B cell (primary cell): ENCODE measurements at places on chromosomes 6 and 20.

DNA sequence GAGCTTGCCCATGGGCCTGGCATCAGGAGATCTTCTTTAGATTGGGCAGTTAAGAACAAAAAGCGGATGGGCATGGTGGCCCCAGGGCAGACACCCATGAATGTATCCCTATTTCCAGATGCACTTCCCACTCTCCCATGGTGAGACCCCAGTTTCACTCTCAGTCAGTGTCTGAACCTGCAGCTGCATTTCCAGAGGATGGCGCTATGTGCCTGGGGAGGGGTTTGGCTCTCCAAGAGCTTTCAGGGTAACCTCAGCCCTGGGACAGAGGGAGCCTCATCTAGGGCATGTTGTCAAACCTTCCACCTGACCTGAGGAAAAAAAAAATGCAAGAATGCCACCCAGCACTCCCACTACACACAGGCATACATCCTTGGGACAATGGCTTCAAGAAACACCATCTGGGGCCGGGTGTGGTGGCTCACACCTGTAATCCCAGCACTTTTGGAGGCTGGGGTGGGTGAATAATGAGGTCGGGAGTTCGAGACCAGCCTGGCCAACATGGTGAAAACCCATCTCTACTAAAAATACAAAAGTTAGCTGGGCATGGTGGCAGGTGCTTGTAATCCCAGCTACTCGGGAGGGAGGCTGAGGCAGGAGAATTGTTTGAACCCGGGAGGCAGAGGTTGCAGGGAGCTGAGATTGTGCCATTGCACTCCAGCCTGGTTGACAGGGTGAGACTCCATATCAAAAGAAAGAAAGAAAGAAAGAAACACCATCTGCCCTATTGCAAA lies 1.9 kb downstream of the CST9L start:
- DNase-seq: no peak

DNA sequence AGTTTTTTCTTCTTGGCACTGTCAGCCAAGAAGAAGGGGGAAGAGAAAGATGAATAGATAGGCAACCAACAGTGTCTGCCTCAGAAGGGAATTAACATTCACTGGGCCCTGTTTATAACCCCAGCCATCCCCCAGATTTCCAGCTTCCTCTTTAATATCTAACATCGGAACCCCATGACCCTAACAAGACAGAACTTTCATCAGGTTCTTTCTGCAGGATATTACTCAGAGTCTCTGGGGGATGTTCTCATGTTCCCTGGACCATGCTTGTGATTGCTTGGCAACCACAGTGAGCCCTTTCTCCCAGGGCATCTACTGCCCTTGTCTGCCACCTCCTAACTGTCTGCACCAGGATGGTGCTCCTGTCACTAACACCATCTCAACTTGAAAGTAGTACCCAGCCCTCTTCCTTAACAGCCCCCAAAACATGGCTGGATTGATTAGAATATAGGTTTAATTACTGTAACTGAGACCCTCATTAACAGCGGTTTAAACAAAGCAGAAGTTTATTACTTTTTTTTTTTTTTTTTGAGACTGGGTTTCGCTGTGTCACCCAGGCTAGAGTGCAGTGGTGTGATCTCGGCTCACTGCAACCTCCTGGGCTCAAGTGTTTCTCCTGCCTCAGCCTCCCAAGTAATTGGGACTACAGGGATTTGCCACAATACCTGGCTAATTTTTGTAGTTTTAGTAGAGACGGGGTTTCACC lies 12.0 kb upstream of the PTPN1 start:
- peak; percentile 73 for DNase-seq

DNA sequence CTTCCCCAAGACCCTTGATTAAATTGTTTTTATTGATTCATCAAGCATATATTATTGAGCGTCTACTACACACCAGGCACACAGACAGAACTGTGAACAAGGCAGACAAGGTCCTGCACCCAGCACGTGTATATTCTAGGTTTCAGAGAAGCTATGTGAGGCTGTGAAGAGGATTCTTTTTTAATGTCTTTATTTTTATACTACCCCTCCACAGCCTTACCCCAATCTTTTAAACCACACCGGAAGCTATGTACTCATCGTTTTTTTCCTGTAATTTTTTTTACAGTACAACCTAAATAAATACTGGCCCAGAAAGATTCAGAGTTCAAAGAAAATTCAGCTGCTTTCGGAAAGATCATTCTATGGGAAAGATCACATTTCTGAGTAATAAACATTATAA lies 10.0 kb downstream of the SGK1 start:
- DNase-seq: no peak

- DNase-seq: peak; percentile 66
Observed at GRCh38 chr20:4973330-4974097, 27.8 kb downstream of the SLC23A2 start.

DNA sequence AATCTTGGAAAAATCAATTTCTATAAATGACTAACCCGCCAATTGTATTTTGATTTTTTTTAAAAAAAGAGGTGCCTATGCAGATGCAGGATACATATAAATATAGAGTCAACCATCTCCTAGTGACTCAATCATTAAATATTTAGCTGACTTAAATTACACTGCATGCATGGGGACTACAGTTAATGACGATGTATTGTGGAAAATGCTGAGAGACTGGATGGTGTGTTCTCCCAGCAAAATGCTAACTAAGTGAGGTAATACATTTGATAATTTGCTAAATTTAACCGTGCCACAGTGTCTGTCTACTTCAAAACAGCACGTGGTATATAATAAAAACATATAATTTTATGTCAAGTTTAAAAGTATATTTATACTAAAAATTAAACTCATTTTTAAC lies 341.6 kb downstream of the PRKN start:
- no peak for DNase-seq

DNA sequence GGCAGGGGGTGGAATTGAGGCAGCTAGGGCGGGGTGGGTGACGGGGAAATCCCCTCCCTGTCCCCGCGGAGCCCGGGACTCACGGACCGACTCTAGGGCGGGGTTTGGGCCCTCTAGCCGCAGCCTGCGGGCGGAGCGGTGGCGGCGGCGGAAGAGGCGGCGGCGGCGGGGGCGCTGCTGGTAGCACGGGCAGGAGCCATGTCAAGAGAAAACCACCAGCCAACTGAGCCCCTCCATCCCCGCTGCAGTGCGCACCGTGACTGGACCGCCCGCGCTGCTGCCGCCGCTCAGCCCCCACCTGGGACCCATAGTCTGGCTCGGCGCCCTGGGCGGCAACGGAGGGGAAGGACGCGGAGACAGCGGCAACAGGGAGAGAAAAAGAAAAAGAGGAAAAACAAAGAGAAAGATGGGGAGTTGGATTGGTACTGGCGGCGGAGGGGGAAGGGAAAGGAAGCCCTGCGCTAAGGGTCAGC lies 1.2 kb upstream of the C6orf62 start:
- peak; percentile 89 for DNase-seq

- peak; percentile 62 for DNase-seq
Observed at GRCh38 chr6:28207510-28208110, 17.5 kb upstream of the ZSCAN9 start.

- DNase-seq: no peak
Observed at GRCh38 chr20:45405571-45406259, 2.4 kb upstream of the DBNDD2 start.

DNA sequence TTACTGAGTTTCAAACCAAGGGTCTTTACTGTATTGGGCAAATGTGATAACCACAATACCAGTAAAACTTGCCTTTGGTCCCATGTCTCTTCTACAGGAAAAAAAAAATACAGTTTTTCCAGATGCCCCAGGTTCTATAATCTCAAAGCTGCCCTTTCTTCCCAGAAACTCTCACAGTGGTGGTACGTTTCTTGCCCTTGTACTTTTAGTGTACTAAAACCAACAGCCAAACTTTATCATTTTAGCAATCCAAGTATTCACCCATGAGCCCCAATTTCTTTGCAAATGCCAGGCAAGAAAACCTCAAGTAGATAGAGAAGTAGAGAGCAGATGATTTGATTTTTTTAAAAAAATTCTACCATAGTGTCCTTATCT lies 157.8 kb downstream of the OR2B2 start:
- no peak for DNase-seq

DNA sequence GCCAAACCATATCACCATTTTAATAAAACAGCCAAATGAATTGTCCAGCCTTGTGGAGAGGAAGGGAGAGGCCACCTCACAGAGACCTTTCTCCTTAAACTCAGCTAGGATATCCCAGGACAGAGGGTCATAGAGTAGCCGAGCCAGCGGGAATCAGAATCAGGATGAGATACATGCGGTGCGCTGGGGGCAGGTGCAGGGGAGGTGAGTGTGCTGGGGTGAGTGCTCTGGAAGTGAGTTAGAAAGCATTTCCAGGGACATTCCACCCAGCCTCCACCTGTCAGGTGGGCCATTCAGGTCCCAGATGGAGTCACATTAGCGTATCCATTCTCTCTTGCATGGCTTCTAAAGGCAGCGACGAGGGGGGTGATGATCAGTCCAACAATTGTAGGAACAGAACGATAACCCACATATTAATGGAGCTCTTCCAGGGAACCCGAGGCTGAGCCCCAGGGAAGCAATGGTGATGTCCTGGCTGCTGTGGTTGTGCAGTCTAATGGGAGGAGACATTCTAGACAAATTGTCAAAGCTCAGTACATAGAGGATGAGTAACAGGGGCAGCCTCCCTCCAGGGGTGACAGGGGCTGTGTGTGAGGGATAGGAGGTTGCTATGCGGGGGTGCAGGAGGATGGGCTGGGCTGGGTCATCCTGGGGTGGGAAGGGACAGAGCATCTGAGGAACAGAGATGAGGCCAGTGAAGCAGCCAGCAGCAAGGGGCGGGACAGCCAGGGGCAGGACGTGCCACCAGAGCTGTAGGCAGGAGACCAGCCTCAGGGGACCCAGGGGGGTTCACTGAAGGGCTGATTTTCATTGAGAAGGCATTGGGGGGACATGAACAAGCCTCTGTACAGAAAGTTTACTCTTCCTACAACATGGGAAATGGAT lies 88.7 kb upstream of the FRMD1 start:
- DNase-seq: no peak

DNA sequence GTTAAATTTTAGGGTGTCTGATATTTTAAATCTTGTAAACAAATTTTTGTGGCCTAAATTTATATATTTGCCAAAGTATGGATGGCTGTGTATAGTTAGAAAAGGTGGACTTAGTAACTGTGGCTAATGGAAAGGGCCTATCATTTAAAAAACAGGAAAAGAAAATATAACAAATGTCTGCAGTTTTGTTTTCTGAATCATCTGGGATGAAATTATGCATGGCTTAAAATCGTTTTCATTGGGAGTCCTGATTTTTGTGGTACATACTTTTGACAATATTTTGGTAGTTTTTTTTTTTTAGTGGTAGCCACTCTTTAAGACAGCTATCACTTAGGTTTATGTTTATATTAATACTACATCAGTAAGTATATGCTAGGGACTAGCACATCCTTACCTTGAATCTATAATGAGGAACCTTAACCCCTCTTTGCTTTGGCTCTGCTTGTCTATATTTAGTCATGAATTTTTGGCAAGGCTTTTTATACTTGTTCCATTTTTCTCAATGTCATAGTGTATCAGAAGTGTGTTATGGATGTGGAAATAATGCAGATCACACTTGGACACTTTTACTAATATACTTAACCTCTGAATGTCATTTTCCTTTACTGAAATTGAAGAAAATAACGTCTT lies 5.6 kb downstream of the ARID1B start:
- no peak for DNase-seq

DNA sequence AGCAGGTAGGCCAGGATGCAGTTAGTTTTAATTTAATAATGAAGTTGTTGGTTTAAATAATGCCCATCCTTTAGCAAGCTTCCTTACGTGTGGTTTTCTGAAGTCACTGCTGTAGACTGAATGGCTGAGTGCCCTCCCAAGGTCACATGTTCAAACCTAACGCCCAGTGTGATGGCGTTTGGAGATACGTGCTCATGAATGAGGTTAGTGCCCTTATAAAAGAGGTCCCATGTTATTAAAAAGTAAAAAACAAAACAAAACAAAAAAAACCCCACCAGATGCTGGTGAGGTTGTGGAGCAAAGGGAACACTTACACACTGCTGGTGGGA lies 16.3 kb downstream of the LRP11 start:
- no peak for DNase-seq

GRCh38 chr6:133704371-133704770 lies 184.5 kb upstream of the TCF21 start:
- no peak for DNase-seq

GRCh38 chr6:103335412-103335811 lies 1524.3 kb downstream of the HACE1 start:
- DNase-seq: no peak

DNA sequence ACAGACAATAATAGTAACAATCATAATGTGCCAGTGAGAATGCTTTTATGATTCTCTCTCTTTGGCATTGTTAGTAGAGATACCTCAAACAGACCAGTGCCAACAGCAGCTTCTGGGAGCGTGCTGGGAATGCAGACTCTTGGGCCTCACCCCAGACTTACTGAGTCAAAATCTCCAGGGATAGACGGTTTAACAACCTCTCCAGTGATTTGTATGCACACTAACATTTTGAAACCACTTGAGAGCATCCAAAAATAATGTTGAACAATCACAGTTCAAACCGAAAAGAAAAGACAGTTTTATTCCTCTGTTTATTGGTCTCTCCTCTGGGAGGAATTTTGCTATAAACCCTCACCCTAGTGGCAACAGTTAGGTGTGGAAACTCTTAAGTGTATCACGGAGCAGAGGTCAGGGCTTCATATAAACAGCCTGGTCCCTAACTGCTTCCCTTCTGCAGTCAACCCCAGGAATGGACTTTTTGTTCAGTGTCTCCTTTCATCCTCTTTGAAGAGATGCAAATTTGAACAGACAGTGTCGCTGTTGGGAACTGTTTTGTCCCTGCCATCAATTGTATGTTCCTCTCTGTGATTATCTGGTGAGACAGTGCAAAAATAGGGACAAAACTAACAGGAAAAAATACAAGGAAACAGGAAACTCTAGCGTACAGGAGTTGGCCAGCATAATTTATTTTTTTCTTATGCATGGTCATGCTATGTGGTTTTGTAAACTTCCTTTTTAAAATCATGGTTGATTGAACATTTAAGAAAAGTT lies 162.4 kb upstream of the BTBD3 start:
- DNase-seq: no peak

DNA sequence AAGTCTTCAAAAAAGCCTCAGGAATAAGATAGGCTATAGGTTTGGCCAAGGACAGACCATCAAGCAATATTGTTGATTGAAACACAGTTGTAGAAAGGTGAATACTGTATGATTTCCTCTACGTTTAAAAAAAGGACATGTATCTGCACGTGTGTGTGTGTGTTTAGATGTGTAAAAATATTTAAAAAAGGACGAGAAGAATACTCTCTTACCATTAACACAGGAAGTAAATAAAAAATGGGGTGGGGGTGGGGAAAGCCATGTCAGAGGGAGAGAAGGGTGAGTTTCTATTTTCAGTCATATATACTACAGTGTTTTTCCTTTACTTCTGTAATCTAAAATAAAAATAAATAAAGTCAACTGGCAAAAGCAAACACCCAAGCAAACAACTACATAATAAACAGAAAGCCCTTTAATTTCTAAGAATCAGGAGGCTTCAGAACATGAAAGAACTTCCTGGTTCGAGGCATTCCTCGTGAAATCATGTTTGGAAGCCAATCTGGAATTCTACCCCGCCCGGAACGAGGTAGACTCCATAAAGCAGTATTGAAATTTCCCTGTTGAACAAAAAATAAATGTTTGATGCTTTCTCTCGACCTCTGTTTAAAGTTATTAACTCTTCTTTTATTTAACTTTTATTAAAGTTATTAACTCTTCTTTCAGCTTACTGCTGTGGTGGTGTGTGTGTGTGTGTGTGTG lies 158.1 kb upstream of the ZNF217 start:
- DNase-seq: no peak

GRCh38 chr6:22737331-22737730 lies 168.0 kb downstream of the HDGFL1 start:
- DNase-seq: no peak
